B cell (primary cell): ENCODE measurements at places on chromosomes 7 and 10.

- no peak for DNase-seq
These were observed 90.6 kb upstream of the ODAD2 start for GRCh38 chr10:28089467-28089866.

GRCh38 chr10:97718178-97718577, 4.6 kb downstream of the MARVELD1 start:
- no peak for DNase-seq

DNA sequence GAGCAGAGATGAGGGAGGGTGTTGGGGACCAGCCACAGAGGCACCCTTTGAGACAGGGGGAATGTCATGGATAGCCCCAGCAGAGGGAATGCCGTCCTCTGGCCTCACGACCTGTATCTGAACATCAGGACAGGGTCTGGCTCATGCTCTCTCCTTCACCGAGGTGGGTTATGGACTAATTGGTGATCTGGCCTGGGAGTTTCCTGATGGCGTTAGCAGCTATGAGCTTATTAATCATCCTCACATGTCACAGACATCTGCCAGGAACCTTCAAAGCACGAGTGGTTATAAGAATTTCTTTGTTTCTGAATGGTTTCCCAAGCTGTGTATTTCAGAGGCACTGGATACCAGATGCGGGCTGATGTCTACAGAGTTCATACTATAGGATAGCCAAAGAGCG, 6.9 kb downstream of the CPA4 start:
- no peak for DNase-seq

- no peak for DNase-seq
These were observed 101.5 kb downstream of the JCAD start for GRCh38 chr10:29957907-29958331.

GRCh38 chr10:100621360-100622205, 85.8 kb downstream of the HIF1AN start:
- DNase-seq: no peak

GRCh38 chr7:72406820-72407403, 5.2 kb downstream of the CALN1 start:
- DNase-seq: no peak

DNA sequence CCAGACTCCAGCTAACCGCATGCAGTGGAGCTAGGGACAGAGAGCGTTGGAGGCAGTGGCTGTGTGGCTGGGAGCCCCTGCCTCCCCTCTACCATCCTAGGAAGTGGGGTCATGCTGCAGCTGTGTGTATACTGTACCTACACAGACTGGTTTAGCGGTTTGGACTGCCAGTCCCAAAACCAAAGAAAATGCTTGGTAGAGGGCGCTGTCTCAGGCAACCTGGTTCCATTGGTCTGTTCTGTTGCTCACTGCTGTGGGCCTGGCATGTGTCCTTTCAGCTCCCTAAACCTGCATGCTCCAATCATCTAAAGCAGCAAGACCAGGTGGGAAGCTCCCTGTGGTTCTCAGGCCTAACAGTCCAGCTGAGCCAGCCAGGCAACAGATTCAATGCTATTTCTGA, 4.5 kb downstream of the RBP4 start:
- no peak for DNase-seq

DNA sequence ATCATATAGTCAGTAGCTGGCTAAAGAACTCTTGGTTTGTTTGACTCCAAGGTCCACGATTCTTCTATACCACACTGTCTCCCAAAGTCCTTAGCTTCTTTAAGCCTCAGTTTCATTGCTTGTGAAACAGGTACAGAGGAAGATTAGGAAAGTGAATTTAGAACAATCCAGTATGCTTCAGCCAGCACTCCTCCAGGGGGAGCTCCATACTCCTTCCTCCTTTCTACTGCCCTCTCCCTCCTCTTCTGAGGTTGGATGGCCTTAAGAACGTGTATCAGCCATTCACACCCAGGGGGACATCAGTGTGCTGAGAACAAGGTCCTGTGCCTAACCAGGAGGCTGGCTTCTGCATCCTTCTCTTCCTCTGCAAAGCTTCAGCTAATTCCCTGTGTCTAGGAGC, 54.8 kb upstream of the CALD1 start:
- peak; percentile 8 for DNase-seq

GRCh38 chr7:148505645-148506375, 84.8 kb upstream of the C7orf33 start:
- no peak for DNase-seq

GRCh38 chr10:102581981-102582580, 62.2 kb upstream of the TRIM8 start:
- DNase-seq: no peak

DNA sequence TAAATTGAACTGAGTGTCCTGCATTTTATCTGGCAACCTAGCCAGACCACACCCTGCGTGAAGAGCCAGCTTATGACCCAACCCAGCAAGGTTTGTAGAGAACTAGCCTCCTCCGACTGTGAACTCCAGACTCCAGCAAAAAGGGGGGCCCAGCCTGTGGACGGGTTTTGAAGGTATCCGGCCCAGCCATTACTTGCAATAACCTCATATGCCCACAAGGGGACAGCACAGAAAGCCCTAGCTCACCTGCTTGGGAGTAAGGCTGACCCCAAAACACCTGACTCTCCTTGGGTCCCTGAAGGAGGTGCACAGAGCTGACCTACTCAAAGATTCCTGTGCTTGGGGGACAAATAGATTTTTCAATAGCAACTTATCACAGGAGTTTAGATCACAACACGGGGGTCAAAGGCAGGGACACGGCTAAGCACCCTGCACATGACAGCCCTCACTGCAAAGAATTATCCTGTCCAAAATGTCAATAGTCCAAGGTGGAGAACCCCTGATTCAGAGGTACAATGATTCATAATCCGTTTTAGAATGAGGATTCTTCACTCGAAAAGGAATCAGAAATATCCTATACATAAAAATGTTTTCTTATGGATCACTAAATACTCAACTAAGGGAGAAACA, 4.6 kb downstream of the TRPV6 start:
- DNase-seq: peak; percentile 70

GRCh38 chr7:152073352-152073751, 47.9 kb downstream of the GALNT11 start:
- no peak for DNase-seq

DNA sequence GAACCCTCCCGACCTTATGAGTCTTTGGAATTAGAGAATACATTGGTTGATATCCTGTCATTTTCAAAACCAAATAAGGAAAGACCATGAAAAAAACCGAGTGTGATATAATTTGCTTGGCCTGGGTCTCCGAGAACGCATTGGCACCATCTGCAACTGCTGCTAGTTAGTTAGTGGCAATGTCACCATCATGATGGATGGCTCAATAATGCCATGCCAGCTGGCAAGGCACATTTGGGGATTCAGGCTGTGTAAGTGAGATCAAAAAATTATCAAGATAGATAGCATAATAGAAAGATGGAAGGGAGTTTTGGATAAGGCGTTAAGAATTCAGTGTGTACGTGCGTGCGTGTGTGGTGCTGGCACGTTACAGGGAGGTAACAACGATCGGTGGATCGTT, 134.7 kb upstream of the TCERG1L start:
- no peak for DNase-seq

GRCh38 chr10:29426420-29426819, 137.6 kb downstream of the LYZL1 start:
- no peak for DNase-seq

DNA sequence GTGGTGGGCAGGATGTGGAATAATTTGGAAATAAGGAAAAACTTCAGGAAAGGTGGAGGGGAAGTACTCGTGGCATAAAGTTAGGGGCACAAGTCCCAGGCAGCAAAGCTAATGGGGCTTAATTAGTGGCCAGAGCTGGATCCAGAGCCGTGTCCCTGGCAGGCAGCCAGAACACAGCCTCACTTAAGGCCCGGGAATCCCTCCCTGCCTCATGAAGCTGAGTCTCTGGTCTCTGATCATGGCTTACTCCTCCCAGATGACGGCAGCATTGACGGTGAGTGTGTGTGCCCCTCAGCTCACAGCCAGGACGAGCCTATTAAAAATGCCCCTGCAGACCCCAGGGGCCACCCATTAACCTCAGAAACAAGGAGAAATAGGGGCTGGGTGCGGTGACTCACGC, 48.2 kb upstream of the NPTX2 start:
- no peak for DNase-seq

- no peak for DNase-seq
These were observed 18.8 kb upstream of the SEPHS1 start for GRCh38 chr10:13366891-13367290.

DNA sequence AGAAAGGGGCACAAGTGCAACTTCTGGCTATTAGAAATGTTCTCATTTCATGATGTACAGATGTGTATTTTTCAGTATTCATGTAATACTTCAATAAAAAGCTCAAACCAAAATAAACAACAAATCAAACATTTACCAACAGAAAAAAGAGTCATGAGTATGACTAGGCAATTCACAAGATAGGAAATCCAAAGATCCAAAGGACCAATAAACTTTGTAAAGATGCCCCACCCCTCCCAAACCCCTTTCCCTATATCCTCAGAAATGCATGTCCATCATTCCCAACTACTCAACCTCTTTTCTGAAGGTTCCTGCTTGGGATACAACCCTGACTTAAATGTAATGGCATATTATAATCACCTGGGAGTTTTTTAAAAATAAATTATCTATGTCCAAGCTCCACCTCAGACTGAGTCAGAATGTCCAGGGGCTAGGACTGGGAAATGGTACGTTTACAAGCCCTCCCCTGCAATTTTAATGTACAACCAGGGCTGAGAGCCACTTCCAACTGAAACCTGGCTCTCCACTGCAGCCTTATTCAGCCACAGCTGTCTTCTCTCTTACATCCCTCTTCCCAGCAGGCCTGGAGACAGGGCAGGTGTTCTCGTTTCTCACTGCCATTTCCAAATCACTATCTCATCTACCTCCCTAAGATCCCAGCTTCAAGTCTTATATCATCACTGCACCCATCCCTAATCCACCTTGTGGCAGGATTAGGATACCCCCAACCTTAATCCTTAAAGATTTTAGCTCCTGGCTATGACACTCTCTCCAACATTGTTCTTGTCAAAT, 36.5 kb downstream of the COA1 start:
- no peak for DNase-seq

- DNase-seq: no peak
These were observed 34.4 kb upstream of the CABCOCO1 start for GRCh38 chr10:61628151-61628874.

- no peak for DNase-seq
These were observed 5.7 kb upstream of the FAM241B start for GRCh38 chr10:69624245-69624786.

GRCh38 chr7:67813621-67814292, 817.1 kb downstream of the TYW1 start:
- no peak for DNase-seq

- DNase-seq: no peak
These were observed 22.1 kb downstream of the KLLN start for GRCh38 chr10:87841186-87841585.

DNA sequence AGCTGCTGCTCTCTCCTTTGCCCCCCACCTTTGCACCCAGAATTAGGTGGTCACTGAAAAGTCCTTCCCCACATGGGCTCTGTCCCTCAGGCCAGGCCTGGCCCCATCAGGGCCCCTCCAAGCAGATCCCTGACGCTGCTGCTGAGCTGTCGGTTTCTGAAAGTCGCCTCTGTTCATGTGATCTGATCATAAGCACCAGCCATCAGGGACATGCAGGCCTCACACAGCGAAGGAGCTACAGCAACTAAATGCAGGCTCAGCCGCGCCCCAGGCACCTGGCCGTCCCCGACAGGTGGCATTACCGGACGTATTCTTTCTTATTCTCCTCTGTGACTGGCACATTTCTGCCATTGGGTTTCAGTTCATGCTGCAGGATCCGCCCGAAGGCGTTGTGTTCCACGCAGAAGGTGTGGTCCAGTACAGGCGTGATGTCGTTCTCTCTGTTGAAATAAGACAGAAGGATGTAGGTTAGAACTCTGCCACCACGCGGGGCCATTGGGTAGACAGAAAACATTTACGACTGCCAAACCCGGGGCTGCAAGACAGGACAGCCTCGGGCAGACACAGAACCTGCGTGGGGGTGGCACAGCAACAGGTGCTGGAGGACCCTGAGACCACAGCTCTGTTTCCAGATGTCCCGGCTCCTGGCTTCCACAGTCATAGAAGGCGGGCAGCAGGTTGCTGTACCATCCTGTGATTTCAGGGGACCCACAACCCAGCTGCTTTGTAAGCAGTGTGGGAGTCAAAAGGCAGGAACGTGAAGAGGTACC, 105.6 kb downstream of the SMURF1 start:
- DNase-seq: no peak

- no peak for DNase-seq
These were observed 56.8 kb downstream of the DENND11 start for GRCh38 chr7:141645188-141645587.
